ENCODE measurements at places on chromosomes 5 and 9. TPM values are rescaled to one million over a fixed set of nuclear protein-coding genes. Genes with fewer than 3 reads are reported as not detected.

PSIP1 gene
- 29.1 TPM for total RNA-seq

DNA sequence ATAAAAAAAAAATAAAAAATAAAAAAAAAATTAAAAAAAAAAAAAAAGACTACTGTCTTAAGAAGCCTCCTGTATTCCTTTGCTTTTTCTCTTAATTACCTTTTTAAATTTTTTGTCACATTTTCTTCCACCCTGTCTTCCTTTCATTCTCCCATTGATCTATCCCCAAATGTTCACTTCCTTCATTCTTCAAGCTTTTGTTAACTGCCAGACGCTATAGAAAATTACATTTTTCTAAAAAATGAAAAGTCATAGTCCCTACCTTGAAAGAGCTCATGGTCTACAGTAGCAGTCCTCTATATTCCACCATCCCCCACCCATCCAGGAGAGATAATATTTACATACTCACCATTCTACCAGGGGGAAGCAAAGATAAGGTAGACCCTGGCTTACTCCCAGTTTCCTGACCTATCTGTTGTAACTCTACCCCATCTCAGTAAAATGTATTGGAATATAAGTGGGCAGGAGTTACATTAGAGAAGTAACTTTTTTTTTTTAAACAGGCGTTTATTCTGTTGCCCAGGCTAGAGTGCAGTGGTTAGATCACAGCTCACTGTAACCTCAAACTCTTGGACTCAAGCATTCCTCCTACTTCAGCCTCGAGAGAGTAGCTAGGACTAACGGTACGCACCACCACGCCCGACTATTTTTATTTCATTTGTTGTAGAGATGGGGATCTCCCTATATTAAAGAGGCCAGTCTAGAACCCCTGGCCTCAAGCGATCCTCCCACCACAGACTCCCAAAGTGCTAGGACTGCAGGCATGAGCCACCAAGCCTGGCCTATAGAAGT, 3.8 kb upstream of the PRKAA1 start:
- H3K27ac ChIP-seq = no peak overlapping the region
- no peak overlapping the region for H3K4me3 ChIP-seq
- H3K36me3 ChIP-seq = no peaks in the 10 kb centered on the region
- H3K27me3 ChIP-seq = no peaks in the 10 kb centered on the region
- peaks cover 4% of the 10 kb centered on the region for H3K4me1 ChIP-seq

- no peak overlapping the region for H3K27ac ChIP-seq
- H3K4me1 ChIP-seq = no peaks in the 10 kb centered on the region
- H3K36me3 ChIP-seq = no peaks in the 10 kb centered on the region
- no peak for DNase-seq
- no peak overlapping the region for H3K4me3 ChIP-seq
- H3K27me3 ChIP-seq = no peaks in the 10 kb centered on the region
Measured at GRCh38 chr5:13359344-13359743, 585.1 kb downstream of the DNAH5 start.

TMEM171 gene
- total RNA-seq = 0.51 TPM

LCP2 gene
- 18.3 TPM for total RNA-seq

KLHL9 gene
- 17.0 TPM for total RNA-seq

SEMA6A gene
- total RNA-seq = 147 TPM

DNA sequence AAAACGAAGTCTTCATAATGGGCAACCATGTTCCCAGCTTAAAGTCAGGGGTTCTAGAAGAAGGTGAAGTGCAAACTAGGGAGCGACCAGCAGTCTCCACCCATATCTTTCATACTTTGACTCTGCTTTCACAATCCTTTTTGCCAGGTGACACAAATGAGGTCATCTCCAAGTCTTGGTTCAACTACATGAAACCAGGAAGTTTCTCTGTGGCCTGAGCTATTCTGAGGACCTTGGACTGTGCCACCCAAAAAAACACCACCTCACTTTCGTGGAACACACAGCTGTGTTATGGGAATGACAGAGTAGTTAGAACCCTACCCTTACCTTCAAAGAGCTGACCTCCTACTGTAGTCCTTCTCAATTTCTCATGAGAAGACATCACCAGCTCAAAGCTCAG, 309.2 kb downstream of the AGTPBP1 start:
- H3K4me1 ChIP-seq = peaks cover 5% of the 10 kb centered on the region
- DNase-seq = no peak
- H3K36me3 ChIP-seq = no peaks in the 10 kb centered on the region

GPR151 gene
- not detected for total RNA-seq

DNA sequence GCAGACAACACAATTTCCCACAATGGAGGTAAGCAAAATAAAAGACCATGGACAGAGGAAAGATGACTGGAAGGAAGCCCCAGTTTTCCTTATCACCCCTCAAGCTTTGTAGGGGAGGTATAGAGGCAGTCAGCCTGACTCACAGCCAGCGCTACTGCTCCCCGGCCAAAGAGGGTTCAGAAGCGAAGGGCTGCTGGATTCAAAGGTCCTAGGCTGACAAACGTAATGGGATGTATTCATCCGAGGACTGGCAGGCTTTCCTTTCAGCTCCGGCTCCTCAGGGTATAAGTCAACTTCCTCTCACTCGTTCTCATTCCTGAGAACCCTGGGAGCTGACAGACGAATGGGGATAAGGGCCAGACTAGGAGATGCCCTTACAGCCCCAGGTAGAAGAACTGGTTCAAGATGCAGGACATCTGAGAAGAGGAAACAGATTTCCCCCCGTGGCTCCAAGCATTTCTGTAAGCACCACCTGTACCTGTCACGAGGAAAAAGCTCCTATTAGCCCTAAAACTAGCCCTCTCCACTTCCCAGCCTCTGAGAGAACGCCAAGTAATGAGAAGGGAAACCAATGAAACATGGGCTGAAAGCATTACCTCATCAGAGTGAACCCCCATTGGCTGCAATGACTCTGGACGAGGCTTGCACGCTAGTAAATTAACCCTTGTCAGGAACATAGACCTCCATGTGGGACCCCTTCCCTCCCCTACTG, 22.1 kb upstream of the FAM13B start:
- no peak for DNase-seq
- H3K27ac ChIP-seq = no peak overlapping the region
- peaks cover 7% of the 10 kb centered on the region for H3K4me1 ChIP-seq
- H3K27me3 ChIP-seq = no peaks in the 10 kb centered on the region

GRCh38 chr5:139647506-139648204, 494 bp upstream of the CXXC5 start:
- DNase-seq = peak; percentile 20
- H3K27me3 ChIP-seq = no peaks in the 10 kb centered on the region
- peak overlapping the region; percentile 92 for H3K27ac ChIP-seq
- no peaks in the 10 kb centered on the region for H3K36me3 ChIP-seq

C5orf52 gene
- not detected for total RNA-seq

FGD3 gene
- 5.4 TPM for total RNA-seq

DNA sequence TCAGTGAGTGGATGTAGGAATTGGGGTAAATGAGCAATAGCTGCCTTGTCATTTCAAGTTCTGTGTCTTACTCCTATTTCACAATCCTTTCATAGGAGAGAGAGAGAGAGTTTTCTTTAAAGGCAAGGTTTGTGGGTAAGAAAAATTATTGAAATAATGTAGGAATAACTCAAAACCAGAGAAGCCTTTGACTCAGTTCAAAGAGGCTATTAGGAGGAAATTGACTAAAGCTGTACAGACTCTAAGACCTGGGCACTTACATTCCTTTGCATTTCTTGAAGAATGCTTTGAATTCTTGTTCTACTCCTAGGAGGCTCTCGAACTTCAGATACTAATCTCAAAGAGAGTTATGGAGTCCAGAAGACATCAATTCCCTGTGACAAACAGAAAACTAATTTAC, 257.1 kb downstream of the FBXL7 start:
- H3K27me3 ChIP-seq = no peaks in the 10 kb centered on the region
- DNase-seq = no peak
- H3K4me1 ChIP-seq = no peaks in the 10 kb centered on the region
- H3K4me3 ChIP-seq = no peak overlapping the region

GRCh38 chr5:10761933-10762775, 1.1 kb upstream of the DAP start:
- H3K4me1 ChIP-seq = peaks cover 33% of the 10 kb centered on the region
- H3K4me3 ChIP-seq = no peak overlapping the region
- no peaks in the 10 kb centered on the region for H3K36me3 ChIP-seq
- DNase-seq = peak; percentile 54
- peak overlapping the region; percentile 98 for H3K27ac ChIP-seq

- no peaks in the 10 kb centered on the region for H3K36me3 ChIP-seq
- H3K27ac ChIP-seq = no peak overlapping the region
- no peaks in the 10 kb centered on the region for H3K27me3 ChIP-seq
- no peaks in the 10 kb centered on the region for H3K4me1 ChIP-seq
- DNase-seq = no peak
Measured at GRCh38 chr5:148739524-148739923, 85.2 kb upstream of the HTR4 start.

- no peak overlapping the region for H3K27ac ChIP-seq
- DNase-seq = no peak
- no peak overlapping the region for H3K4me3 ChIP-seq
- H3K36me3 ChIP-seq = no peaks in the 10 kb centered on the region
- H3K4me1 ChIP-seq = no peaks in the 10 kb centered on the region
Measured at GRCh38 chr5:109309326-109310063, 100.3 kb downstream of the PJA2 start.

- no peaks in the 10 kb centered on the region for H3K4me1 ChIP-seq
- no peaks in the 10 kb centered on the region for H3K27me3 ChIP-seq
- no peaks in the 10 kb centered on the region for H3K36me3 ChIP-seq
- no peak overlapping the region for H3K27ac ChIP-seq
- H3K4me3 ChIP-seq = no peak overlapping the region
Measured at GRCh38 chr9:86641970-86642369, 287.8 kb upstream of the TUT7 start.

DNA sequence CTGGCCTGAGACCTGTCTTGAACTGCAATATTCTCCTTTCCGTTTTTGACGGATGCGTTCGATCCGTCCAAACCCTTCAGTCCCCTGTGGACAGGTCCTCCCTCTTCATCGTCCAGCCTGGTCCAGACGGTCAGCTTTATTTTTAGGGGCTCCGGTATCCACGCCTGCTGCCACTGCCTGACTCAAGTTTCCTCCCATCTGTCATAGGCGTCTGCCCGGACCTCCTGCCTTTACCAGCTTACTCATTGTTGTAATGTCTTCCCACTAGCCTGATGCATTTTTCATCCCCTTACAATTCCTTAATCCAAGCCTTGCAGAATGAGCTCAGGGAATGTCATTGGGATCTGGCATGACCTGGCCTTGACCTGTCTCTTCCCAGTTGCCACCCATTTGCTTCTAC, 145.8 kb downstream of the TENT4A start:
- no peaks in the 10 kb centered on the region for H3K4me1 ChIP-seq
- H3K36me3 ChIP-seq = no peaks in the 10 kb centered on the region
- no peaks in the 10 kb centered on the region for H3K27me3 ChIP-seq

DNA sequence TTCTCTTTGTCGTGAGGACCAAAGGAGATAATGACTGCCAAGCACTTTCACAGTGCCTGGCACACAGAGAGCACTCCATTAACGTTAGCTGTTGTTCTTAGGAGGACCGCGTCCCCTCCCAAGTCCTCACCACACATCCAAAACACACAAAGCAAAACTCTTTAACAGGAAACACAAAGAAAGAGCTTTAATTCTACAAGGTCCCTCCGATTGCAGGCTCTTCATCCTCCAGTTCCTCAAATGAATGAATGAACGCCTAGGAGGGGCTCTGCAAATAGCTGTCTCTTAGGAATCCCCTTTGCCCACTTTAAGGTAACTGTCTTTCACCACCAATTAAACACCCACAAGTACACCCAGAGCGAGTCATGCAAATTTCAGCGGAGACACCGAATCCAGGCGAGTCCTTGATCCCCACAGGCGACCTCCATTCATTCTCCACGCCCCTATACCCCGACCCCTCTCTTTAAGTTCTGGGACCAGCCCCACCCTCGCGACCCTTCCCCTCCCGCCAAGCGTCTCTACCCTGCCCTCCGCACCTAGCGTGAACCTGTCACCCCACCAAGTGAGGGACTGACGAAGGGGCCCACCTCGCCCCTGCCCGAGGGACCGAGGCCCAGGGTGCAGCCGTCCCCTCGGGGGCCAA, 644 bp downstream of the TSC1 start:
- H3K36me3 ChIP-seq = no peaks in the 10 kb centered on the region
- H3K4me3 ChIP-seq = peak overlapping the region; percentile 97
- peak overlapping the region; percentile 91 for H3K27ac ChIP-seq
- no peak for DNase-seq
- no peaks in the 10 kb centered on the region for H3K27me3 ChIP-seq
- H3K4me1 ChIP-seq = peaks cover 24% of the 10 kb centered on the region

- no peaks in the 10 kb centered on the region for H3K36me3 ChIP-seq
- H3K27ac ChIP-seq = no peak overlapping the region
Measured at GRCh38 chr5:96629774-96630173, 32.4 kb upstream of the CAST start.

- peaks cover 35% of the 10 kb centered on the region for H3K4me1 ChIP-seq
- no peaks in the 10 kb centered on the region for H3K36me3 ChIP-seq
- peak overlapping the region; percentile 42 for H3K4me3 ChIP-seq
- H3K27ac ChIP-seq = peak overlapping the region; percentile 85
Measured at GRCh38 chr5:139394123-139394653, 716 bp downstream of the PROB1 start.

TPM2 gene
- 350 TPM for total RNA-seq

SLC4A9 gene
- total RNA-seq = not detected

GRCh38 chr9:91191411-91192380, 170.0 kb downstream of the AUH start:
- peaks cover 42% of the 10 kb centered on the region for H3K4me1 ChIP-seq
- H3K27ac ChIP-seq = peak overlapping the region; percentile 100
- DNase-seq = no peak
- no peaks in the 10 kb centered on the region for H3K27me3 ChIP-seq
- H3K4me3 ChIP-seq = no peak overlapping the region
- H3K36me3 ChIP-seq = no peaks in the 10 kb centered on the region

GRCh38 chr9:135747311-135747710, 45.3 kb downstream of the KCNT1 start:
- no peak overlapping the region for H3K4me3 ChIP-seq
- no peaks in the 10 kb centered on the region for H3K4me1 ChIP-seq
- H3K27ac ChIP-seq = no peak overlapping the region
- no peaks in the 10 kb centered on the region for H3K36me3 ChIP-seq

DNA sequence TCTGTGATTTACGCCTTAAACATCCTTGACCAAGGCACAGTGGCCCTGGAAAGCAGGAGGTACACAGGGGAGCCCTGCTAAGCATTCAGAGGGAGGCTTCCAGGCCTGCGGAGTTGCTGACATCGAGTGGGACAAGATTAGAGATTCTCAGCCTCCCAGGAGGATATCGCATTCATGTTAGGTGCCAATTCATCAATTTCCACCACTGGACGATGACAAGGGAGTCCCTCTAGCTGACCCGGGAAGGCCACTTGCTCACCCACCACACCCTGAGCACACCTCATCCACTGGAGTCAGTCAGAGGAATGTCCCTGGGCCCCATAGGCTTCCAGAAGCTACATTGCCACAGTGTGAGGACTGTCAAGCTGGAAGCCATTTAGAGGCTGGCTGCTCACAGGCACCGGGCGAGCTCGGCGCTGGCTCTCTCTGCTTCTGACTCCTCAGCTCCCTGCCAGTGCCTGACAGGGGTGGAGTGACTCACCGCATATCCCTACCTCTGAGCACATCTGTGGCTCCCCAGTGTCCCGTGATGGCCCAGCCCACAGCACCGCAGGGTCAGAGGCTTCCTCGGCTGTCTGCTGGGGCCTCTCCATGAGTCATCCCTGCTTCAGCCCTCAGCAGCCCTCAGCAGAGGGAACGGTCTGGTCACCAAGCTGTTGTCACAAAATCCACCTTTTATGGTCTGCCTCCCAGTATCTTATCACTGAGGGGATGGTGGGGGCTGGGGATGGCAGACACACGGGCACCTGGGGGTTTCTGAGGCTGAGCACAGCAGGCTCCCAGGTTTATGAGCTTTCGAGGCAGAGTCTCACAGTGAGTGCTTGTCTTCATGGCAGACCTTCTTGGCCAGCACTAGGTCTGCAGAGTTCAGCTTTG, 117.5 kb downstream of the ZNF608 start:
- peak overlapping the region; percentile 67 for H3K27ac ChIP-seq
- H3K4me3 ChIP-seq = no peak overlapping the region
- DNase-seq = peak; percentile 94

ADAMTSL2 gene
- 58.2 TPM for total RNA-seq

Data from adrenal gland (tissue), 19 donors.